Esophagus muscularis mucosa (tissue), 4 donors: ENCODE measurements at places on chromosomes 5 and 9. TPM values are rescaled to one million over a fixed set of nuclear protein-coding genes. Genes with fewer than 3 reads are reported as not detected.

Gene CDKN2B-AS1
- total RNA-seq = 0.86 TPM

Gene CCL27
- not detected for total RNA-seq

DNA sequence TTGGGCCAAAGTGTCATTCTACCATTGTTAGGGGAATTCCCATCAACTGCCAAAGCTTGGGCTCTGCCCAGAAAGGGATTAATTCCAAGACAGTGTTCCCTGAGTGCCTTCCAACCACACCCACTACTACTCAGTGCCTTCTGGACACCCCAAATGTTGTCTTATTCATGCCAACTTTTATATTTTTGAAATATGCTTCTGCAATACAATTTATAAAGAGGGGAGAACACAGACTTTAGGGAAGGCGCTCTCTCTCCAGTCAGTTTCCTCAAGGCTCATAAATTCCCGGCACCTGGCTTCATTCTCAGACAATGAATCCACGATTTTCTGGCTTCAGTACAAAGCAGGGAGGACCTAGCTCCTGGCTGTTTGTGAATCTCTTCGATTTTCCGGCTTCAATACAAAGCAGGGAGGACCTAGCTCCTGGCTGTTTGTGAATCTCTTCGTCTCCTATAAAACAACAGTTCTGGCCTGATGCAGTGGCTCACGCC, 120.1 kb upstream of the MYO10 start:
- no peak for DNase-seq

DNA sequence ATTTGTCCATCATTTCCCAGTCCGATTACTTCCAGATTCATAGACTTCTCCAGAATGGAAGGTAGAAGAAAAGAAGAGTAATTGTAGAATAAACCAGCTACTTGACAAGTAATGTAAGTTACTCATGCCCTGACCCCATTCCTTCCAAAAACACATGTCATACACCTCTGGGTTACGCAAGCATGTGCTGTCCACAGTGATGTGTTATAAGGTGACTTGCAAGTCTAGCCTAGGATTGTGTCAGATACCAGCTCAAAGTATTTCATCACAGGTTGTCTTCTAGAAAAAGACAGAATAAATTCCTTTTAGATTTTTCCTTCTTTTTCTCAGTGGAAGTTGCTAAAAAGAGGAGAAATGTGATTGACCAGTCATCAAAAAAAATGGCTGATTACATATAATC, 8.0 kb upstream of the TLR4 start:
- DNase-seq = no peak
